Stimulated activated CD4-positive, alpha-beta T cell treated with anti-CD3 and anti-CD28 coated beads, TNF-alpha, amount 100 ng/mL, for 24 hours (primary cell): ENCODE measurements at places on chromosomes 1 and 21.

- DNase-seq, result no peak
Measured at GRCh38 chr21:39489380-39489924, 37.7 kb downstream of the SH3BGR start.

DNA sequence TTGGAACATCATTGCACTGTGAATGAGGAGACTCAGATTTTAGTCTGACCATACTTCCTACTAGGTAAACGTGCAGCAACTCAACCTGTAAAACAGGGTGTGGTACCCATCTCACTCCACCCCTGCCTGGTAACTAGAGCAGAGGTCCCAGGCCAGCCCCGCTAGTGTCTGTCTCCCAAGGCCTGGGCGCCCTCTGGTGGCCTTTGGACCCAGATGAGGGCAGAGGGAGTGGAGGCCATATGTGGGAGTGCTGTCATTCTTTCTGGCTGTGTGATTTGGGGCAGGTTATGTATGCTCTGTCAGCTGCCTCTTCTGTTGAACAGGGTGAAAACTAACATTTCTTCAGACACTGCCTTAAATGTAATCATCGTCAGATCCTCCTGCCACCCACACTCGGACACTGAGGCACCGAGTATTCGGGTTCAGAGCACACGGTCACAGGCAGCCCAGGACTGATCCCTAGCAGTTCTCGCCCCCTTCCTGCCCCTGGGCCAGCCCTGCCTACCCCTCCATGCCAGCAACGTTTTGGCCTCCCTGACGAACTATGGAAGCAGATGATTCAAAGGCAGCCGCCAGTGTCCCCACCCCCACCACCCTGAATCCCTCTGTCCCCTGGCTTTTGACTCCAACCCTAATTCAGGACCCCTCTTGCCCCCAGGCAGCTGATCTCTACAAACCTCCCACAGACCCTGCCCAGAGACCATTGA lies 76.0 kb downstream of the CD247 start:
- DNase-seq, result peak; percentile 77

DNA sequence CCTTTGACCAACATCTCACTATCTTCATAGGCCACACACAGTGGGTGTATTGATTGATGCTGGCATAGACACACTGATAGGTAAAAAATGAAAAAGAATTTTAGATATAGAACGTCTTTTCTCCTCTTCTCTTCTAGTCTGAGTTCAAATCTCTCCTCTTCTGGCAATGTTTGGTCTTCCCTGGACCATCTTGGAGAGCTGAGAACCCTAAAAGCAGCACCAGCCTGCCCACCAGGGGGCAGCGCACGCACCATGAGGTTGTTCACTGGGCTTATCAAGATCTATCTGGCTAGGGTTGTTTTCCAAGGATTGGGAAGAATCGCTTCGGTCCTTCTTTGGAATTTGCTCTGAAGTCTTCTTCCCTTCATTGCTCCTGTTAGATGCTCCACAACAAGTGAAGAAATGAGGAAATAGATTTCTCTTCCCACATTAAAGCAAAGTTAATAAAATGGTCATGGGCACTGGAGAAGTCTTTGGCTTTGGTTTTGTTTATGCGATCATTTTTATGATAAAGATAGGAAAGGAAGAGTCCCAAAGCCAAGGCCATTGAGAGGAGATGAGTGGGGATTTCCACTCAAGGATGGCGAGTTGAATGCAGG lies 104.0 kb upstream of the OLIG2 start:
- DNase-seq, result peak; percentile 6

- no peak for DNase-seq
Measured at GRCh38 chr1:91821126-91821868, 64.7 kb downstream of the TGFBR3 start.

GRCh38 chr1:119909890-119910596 lies 13.7 kb upstream of the ADAM30 start:
- DNase-seq, result no peak

GRCh38 chr1:95916616-95917015 lies 682.6 kb downstream of the RWDD3 start:
- no peak for DNase-seq

DNA sequence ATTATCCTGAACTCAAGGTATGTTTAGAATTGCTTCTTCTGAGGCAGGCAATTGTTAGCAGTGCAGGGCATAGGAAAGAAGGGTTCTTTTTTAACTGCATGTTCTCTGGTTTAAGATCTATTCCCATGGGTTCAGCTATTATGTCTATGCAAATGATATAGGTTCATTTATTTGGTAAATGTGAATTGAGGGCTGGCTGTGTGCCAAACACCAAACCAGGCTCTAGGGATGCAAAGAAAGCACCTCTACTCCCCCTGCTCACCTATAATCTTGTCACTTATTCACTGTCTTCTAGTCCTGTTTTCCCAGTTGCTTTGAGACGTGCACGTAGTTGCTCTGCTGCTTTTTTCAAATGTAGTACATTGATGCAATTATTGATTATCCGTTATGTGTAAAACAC lies 691 bp upstream of the KIFAP3 start:
- no peak for DNase-seq
